ENCODE measurements at places on chromosomes 6 and 20.

DNA sequence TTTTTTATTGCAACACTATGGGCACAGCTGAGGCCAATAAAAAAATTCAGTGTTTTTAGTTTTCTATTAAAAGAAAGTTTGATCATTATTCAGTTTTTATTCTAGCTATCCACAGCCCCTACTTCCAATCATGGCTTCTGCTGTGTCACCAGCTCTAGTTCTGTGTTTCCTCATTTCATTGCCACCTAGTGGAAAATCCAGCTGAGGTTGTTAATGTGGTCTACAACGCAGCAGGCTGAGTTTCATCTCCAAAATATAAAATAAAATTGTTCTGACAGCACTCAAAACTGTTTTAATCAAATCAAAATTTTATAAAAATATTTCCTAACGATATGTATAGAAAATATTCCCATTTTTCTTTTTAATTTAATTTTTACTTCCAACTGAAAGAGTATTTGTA, 13.6 kb downstream of the COL9A1 start:
- DNase-seq = no peak

DNA sequence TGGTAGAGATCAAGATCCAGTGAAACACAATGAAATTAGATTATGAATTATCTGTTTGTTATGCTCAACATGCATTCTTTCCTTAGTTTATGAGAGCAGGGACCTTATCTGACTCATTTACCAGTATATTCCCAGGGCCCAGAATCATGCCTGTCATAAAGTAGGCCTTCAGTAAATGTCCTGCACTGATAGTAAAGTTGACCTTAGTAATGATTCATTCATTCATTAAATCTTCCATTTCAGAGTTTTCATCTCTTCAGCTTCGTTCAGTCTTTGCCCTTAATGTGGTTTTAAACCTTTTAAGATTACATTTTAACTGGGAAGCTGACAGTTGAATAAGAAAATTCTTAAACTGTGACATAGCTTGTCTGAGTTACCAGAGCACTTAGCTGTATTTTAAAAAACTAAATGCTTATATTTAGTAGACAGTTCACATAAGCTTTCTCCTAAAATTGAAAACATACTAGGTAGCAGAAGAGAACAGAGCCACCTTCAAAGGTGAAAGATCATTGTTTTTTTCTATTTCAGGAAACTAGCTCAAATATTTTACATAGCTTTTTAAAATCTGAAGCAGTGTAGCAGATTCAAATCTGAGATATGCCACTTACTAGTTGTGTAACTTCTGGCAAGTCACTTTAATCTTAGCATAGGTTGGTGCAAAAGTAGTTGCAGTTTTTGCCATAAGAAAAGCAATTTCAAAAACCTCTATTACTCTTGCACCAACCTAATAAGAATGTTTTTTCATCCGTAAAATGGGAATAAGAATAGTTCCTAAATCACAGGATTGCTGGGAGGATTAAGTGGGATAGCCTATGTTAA, 41.4 kb downstream of the MCM8 start:
- DNase-seq = no peak

- no peak for DNase-seq
Observed at GRCh38 chr6:133820208-133820607, 68.7 kb upstream of the TCF21 start.

- no peak for DNase-seq
Observed at GRCh38 chr6:158222066-158222465, 53.9 kb downstream of the GTF2H5 start.

- no peak for DNase-seq
Observed at GRCh38 chr20:50141018-50141675, 12.4 kb downstream of the PEDS1 start.

DNA sequence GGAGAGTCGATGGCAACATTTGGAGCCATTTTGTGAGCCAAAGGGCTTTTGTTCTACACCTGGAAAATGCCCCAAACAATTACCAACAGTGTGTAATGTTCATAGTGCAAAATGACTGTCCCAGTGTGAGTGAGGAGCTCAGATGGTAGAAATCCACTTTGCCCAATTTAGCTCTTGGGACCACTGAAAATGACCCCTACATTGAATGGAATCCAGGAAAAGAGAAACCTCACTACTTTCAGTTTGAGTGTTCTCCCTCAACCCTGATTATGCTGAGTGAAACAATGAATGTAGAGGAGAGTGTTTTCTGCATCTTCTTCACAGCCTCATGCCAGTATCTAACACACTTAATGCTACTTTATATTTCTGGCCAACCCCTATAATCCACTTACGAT, 84.9 kb upstream of the NRN1 start:
- no peak for DNase-seq

Measured in urothelium cell line (cell line).